Activated naive CD4-positive, alpha-beta T cell treated with anti-CD3 and anti-CD28 coated beads, Interleukin-2, amount 10 ng/mL, durations not matched to agents 5 hours and 36 hours (primary cell): ENCODE measurements at places on chromosomes 13 and 19. TPM values are rescaled to one million over a fixed set of nuclear protein-coding genes. Genes with fewer than 3 reads are reported as not detected.

CPB2 gene
- total RNA-seq = not detected

KIR2DL3 gene
- 0.38 TPM for total RNA-seq

CERS1 gene
- total RNA-seq = not detected

ACP7 gene
- not detected for total RNA-seq

MTIF3 gene
- total RNA-seq = 57.5 TPM

CDC42EP5 gene
- total RNA-seq = not detected

LRRC4B gene
- not detected for total RNA-seq

RASGRP4 gene
- total RNA-seq = 1.4 TPM

TSHZ3 gene
- total RNA-seq = 1.2 TPM

EHD2 gene
- total RNA-seq = 0.14 TPM

TMEM91 gene
- total RNA-seq = 8.9 TPM

THSD8 gene
- total RNA-seq = 12.6 TPM

ZNF667 gene
- total RNA-seq = 0.45 TPM

APOC1 gene
- 0.81 TPM for total RNA-seq

TICAM1 gene
- 18.6 TPM for total RNA-seq

ZNF444 gene
- total RNA-seq = 35.5 TPM

ARHGAP33 gene
- total RNA-seq = 75.7 TPM

BABAM1 gene
- 98.3 TPM for total RNA-seq

POU4F1 gene
- total RNA-seq = 0.40 TPM

KLK14 gene
- total RNA-seq = 0.41 TPM

SULT2B1 gene
- total RNA-seq = 0.17 TPM

NEK5 gene
- total RNA-seq = not detected

CBARP gene
- total RNA-seq = 0.10 TPM

C5AR2 gene
- 1.0 TPM for total RNA-seq

KLF1 gene
- total RNA-seq = 0.14 TPM

SERP2 gene
- not detected for total RNA-seq

ETV2 gene
- total RNA-seq = 1.0 TPM

SLC25A41 gene
- total RNA-seq = not detected

ZNF491 gene
- 1.8 TPM for total RNA-seq

MEIS3 gene
- total RNA-seq = not detected

TMEM150B gene
- total RNA-seq = 0.29 TPM

POLR1D gene
- total RNA-seq = 162 TPM

MIR17HG gene
- 9.3 TPM for total RNA-seq

IGFLR1 gene
- total RNA-seq = 60.9 TPM

CD33 gene
- 16.0 TPM for total RNA-seq

MUC16 gene
- not detected for total RNA-seq

F7 gene
- not detected for total RNA-seq

ZNF699 gene
- 10.1 TPM for total RNA-seq

ELAVL3 gene
- total RNA-seq = not detected
